ENCODE measurements at places on chromosomes 11 and 22.
A peak's percentile ranks its signal among the peaks of the same experiment; 100 is the strongest.

GRCh38 chr22:47586038-47586437, 823.6 kb downstream of the TBC1D22A start:
- DNase-seq: no peak

GRCh38 chr11:126697936-126698335, 302.6 kb downstream of the KIRREL3 start:
- peak; percentile 84 for DNase-seq

- no peak for DNase-seq
Observed at GRCh38 chr11:18791969-18792628, 501 bp upstream of the PTPN5 start.

DNA sequence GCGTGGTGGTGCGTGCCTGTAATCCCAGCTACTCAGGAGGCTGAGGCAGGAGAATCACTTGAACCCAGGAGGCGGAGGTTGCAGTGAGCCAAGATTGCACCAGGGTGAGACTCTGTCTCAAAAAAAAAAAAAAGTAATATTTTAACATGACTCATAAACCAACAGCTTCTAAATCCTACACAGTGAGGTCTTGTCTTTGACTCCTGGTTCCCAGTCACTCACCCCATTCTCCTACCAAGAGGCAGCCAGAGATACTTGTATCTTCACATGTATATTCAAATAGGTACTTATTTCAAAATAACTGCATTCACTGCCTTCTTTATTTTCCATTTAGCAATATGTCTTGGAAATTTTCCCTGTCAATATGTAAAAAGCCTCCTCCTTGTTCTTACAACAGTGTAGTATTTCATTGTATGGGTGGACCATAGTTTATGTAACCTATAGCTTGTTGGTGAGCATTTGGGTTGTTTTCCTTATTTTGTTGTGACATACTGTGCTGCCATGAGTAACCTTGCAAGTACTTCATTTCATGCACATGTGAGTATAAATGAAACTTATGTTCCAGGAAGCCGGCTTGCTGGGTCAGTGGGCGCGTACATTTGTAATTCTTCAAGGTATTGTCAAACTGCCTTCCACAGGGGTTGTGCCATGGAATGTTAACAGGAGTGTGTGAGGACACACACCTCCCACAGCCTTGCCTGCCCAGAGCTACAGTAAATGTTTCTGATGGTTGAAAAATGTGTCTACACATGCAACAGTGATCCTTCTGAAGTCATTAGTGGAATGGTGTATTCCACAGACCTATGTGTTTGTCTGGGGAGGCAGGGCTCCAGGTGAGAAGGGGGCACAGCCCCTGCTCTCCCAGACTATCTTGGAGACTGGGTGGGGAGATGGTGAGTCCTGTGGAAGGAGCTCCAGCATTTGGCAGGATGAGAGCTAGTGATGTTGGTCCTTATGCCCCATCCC, 47.9 kb downstream of the OSBP2 start:
- no peak for DNase-seq

- no peak for DNase-seq
Observed at GRCh38 chr11:69195824-69196782, 40.4 kb downstream of the SMIM38 start.

DNA sequence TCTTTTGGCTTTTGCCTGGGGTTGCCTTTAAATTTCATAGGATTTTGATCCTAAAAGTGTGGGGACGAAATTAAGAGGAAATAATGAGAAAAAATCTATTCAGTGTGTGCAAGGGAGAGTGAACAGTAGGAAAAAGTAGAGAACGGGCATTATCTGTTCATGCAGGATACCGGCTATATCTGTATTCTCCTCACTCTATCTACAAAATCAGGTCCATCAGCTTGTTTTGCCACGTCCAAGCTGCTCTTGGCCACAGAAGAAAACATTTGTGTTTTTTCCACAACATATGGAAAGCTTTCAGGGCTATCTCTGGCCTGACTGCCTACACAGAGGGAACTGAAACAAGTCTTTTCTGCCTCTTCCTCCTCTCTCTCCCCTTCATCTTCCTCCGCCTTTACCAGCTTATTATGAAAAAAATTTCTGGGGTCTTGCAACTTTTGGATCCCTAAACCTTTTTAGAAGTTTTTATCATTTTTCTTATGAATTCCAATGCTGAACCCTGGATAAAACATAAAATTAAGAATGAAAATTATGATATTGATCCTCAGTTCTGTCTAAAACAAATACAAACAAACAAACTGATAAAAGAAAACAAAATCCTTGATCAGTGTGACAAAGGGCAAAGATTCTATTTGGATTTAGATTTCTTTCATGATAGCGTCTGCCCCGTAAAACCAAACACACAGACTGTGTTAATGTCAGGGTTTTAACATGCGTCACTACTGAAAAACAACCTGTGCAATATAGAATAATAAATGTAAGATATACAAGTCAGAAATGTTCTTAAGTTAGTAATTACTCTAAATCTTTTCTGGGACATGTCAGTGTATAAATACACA, 219.7 kb downstream of the CNTN5 start:
- DNase-seq: no peak

DNA sequence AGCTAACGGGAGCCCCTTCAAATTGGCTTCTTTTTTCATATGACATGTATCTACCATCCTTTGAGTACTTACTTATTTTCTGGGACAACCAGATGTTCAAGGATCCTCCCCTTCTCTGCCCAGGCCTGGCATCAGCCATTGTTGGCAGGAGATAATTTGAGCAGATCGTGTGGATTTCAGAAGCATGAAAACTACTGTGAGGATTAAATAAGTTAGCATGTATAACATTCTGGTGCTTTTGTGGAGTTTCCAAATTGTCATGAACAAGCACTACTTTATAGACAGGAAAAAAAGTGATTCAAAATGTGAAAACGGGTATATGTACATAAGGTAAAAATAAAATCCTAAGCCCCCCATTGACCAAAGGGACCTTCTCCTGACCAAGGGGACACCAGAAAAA, 2.1 kb upstream of the NADSYN1 start:
- DNase-seq: no peak

GRCh38 chr22:31870890-31871289, 73.4 kb upstream of the YWHAH start:
- DNase-seq: no peak

- peak; percentile 36 for DNase-seq
Observed at GRCh38 chr11:12840871-12841660, 166.8 kb downstream of the TEAD1 start.

- peak; percentile 21 for DNase-seq
Observed at GRCh38 chr22:19109198-19110063, 12.8 kb downstream of the DGCR2 start.

GRCh38 chr11:75925785-75926164, 110.8 kb downstream of the UVRAG start:
- no peak for DNase-seq

- no peak for DNase-seq
Observed at GRCh38 chr11:97717922-97718321, 1302.8 kb upstream of the CNTN5 start.

DNA sequence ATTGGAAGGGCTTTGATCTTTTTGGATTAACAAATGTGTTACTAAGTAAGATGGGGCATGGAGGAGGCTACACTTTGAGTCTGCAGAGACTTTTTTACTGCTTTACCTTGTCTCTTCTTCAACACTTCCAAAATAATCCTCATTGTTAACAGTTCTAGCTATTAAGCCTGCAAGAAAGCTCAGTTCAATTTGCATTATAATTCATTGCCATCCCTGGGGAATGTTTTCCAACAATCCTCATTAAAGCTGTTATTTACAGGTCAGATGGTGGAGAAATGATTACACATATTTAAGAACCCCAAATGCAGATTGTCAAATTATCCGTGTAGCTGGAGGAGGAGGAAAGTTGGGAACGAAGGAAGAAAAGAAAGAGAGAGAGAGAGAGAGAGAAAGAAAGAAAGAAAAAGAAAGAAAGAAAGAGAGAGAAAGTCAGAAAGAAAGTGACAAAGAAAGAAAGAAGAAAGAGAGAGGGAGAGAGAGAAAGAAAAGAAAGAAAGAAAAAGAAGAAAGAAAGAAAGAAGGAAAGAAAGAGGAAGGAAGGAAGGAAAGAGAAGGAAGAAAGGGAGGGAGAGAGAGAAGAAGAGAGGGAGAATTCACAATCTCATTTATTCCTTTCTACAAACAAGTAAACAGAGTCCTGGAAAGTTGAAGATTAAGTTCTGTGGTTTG, 443.9 kb downstream of the INSC start:
- no peak for DNase-seq

GRCh38 chr11:46373787-46374740, 7.4 kb upstream of the MDK start:
- DNase-seq: no peak

GRCh38 chr22:16806401-16806800, 18.8 kb downstream of the XKR3 start:
- no peak for DNase-seq

DNA sequence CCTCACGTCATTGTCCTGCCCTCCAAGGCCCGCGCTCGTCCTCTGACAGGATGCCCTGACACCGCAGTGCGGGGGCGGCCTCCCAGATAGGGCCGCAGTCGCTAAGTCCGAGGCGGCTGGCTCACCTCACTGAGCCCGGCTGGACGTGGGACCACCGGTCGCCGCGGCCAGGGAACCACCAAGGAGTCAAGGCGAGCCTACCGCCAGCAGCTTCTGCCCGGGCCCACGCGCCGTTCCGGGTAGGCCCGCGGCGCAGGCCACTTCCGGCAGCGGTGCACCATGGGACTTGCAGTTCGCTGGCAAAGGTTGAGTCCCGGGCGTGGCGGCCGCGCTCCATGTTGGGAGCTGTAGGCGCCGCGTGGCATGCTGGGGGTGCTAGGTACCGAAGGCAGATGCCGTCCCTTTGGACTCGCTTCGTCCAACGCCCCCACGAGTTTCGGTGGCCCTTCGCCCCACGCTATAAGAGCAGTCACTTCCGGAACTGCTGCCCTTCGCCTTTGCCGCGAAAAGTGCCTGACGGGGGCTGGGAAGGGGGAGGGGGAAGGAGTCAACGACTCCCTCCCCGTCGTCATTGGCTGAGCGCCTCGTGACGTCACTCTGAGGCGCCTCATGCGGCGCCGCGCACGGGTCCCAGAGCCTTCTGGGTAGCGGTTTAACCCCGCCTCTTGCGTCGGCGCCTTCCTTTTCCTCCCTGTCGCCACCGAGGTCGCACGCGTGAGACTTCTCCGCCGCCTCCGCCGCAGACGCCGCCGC, at the start of gene RPLP2:
TSS of gene RPLP2 (plus strand) at position 681 of the 753 bp plus-strand sequence. CDS start 268 bp downstream, outside the sequence.
- DNase-seq: peak; percentile 95
